Lung (tissue), 17 donors: ENCODE measurements at places on chromosomes 12 and 14.

DNA sequence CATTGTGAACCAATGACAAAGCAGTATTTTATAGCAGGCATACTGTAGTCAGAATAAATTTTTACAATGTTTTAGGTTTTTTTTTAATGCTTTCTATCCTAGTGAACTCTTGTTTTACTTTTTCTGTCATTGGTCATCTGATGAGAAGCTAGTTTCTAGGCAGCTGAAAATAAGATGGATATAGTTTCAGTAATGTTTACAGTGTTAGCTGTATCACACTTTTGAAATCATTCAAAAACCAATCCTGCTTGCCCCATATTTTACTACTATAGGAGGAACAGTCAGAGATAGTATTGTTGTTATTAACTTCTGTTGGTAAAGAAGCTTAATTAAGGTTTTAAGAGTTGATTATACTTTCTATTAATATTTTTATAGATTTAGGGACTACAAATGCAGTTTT, 24.5 kb downstream of the USP15 start:
- no peak for DNase-seq

GRCh38 chr14:23653051-23653450, 16.9 kb downstream of the DHRS2 start:
- no peak for DNase-seq

- DNase-seq = peak; percentile 14
Observed at GRCh38 chr12:117857632-117858612, 110.9 kb downstream of the KSR2 start.

DNA sequence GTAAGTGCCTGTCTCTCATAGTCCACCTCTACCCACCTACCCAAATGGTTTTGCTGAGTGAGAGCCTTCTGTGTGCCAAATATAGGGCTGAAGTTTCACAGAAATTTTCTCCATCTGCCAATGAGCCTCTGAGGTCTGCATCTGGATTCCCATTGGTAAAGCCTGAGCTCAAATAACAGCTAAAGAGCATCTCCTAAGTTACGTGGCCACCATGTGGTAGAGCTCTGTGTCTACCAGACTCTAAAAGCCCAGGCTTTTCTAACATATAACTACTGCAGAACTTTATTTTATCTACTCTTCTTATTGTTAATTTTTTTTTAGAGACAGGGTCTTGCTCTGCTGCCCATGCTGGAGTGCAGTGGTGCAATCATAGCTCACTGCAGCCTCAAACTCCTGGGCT, 16.0 kb downstream of the AMDHD1 start:
- DNase-seq = no peak

DNA sequence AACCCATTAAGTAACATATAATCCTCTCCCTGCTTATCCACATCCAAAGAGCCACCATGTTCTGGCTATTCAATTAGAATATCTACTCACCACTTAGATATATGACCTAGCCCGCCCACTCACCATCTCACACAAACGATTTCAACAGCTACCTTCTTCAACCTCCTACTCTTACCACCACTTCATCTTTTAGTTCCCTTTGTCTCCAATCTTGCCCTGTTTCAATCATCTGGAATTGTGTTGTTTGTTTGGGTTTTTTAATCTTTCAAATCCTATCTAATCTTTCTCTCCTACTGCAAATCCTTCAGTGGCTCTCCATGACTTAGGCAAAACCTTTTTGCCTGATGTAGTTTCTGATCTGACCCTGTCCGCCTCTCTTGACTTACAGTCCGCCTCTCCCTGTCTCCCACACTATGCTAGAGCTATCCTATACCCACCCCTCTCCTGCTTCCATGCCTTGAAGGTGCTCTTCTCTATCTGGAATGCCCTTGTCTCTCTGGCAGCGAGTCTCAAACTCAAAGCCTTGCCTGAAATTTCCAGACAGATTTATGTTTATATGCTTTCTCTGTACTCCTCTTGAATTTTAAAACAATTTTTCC, 161.0 kb upstream of the CRY1 start:
- no peak for DNase-seq

DNA sequence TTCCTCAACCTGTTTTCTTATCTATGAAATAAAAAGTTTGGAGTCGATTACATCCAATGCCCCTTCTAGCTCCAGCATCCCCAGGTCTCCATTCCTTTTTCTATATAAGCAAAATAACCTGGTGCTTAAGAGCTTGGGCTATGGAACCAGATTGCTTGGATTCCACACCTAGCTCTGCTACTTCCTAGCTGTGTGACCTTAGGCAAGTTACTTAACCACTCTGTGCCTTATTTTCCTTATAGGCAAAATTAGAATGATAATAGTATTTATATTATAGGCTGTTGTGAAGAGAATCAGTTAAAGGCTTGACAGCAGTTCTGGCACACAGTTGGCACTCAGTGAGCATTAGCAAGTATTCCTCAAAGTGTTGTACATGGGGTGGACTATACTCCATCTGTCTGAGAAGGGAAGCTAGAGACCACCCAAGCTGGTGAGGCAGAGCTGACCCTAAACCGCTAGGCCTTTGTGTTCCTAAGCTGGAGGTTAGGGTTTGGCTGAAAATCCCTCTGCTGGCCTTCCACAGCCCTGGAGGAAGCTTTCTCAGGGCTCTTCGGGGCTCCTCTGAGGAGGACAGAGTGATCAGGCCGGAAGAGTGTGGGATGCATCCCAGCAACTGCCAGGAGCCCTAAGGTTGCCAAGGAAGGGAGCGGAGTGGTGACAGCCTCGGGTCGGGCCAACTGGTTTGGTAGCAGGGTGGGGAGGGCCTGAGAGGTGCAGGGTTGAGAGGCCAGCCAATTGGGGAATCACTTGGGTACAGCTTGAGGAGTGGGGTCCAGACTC, 6.0 kb upstream of the KRT4 start:
- peak; percentile 6 for DNase-seq

GRCh38 chr12:88876857-88877256, 296.6 kb upstream of the KITLG start:
- no peak for DNase-seq

DNA sequence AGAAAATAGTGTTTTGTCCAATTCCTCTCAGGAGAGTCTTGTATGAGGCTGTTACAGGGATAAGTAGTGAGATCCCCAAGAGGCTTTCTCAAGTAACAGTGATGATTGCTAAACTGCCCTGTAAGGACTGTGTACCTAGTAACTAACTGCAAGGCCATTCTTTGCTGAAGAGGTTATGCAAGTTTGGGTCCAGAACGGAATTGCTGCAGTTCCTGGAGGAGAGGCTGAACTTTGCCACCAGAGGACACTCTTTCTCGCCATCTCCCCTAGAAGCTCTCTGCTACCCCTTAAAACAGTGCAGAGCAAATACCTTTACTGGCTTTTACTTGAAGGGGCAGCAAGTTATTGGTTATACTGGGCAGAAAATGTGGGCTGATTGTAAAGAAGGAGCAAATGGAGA, 180.0 kb downstream of the RBM19 start:
- no peak for DNase-seq

GRCh38 chr12:45131506-45131905, 80.6 kb upstream of the DBX2 start:
- no peak for DNase-seq

- no peak for DNase-seq
Observed at GRCh38 chr12:74468401-74468800, 69.2 kb upstream of the ATXN7L3B start.
